ENCODE measurements at places on chromosomes 11 and 22.

DNA sequence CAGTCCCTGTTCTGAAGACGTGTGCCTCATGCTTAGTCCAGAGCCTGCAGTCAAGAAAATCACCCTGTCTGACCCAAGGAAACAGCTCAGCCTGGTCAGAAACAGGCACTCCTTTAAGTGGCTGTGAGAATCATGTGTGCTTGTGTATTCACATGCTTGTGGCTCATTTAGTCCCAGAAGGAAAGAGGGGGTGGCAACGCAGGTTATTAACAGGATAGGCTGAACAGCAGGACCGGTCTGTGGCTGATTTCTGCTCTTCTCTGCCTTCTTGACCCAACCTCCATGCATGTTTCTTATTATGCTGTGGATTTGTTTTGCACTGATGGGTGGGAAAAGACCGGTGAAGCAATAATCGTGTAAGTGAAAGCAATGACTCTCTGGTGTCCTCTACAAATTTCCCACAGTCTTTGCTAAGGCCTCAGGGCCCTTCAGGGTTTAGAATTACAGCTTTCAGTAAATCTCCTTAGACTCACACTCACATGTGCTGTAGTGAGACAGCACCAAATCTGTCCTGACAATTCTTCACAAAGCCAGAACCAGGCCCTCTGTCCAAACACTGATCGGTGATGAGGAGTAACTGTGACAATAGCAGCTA, 288.1 kb downstream of the ETS1 start:
- peak; percentile 59 for DNase-seq

DNA sequence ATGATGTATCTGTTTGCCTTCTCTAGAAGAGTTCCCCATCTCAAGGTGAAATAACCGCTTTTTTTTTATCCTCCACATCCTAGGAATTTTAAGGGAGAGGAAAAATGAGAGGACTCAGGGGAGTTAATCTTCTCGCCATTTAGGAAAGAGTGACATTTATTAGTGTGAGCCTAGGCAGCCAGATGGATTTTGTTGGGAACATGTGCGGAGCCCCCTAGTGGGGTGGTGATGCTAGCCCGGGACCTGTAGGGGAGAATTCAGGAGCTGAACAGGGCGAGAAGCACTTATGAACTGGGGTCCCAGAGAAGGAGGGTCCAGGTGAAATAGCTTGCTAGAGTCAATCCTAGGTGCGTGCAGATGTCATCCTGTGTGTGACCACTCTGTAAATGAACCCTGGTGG, 10.7 kb downstream of the IL17RA start:
- DNase-seq, result no peak

DNA sequence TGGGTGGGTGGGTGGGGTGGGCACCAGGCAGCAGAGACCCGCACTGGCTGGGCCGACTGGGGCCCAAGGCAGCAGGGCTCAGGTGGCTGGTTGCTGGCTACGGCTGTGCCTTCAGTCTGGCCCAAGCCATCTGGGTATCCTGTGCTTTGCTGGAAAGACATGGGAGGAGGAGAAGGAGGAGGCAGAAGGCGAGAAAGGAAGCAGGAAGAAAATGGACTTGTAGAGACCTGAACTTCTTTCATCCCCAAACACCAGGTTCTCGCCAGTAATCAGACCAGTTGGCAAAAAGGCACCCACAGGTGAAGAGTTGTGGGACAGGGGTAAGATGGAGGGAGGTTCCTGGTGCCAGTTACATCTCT, 78.8 kb downstream of the IGLL1 start:
- no peak for DNase-seq

DNA sequence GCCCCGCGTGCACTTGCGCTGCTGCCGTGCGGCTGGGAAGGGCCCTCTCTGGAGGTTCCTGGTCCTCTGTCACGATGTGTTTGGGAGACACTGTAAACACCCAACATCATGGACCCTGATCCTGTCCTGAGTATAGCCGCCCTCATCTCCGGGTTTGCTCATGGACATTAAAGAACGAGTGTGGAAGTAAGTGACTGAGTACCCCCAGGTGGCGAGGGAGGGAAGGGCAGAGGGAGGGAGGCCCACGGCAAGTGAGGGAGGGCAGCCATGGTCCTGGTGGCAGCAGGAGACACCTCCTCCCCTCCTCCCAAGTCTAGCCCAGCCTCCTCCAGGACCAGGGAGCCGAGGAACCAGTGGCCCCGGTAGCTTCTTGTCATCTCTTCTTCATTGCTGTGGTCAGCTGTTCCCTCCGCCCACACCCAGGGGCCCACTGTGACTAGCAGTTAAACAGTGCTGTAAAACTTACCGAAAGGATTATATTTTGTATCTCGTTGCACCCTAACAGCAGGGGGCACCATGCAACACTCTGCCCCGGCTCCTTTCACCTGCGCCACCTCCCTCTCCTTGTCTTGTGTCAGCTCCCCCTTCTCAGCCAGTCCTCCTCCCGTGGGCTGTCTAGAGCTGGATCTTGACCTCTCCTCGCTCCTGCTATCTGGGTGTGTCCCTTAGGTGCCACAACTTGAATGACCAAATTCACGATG, 566.5 kb upstream of the B3GAT1 start:
- DNase-seq, result no peak

GRCh38 chr22:42931421-42932196, 74.5 kb upstream of the ARFGAP3 start:
- peak; percentile 60 for DNase-seq

- no peak for DNase-seq
These were observed 62.6 kb upstream of the PRSS23 start for GRCh38 chr11:86737737-86738136.

GRCh38 chr22:19995611-19996339, 20.8 kb downstream of the ARVCF start:
- DNase-seq, result no peak

DNA sequence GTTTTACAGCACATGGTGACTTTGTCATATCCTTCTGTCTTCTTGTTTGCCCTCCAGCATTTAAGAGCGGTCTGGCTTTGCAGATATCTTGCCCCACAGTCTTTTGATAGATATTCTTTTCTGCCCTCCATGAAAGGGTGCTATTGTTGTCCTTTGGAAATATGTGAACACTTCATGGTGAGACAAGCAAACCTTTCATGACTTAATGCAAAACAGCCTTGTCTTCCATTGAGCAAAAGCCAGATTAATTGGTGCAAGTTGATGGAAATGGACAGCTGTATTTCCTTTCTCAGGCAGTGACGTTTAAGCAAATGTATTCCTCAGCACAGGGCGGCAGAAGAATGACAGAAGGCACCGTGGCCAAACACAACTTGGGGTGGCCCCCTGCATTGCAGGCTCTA, 4.4 kb downstream of the DCPS start:
- no peak for DNase-seq

GRCh38 chr11:41879214-41879613, 419.8 kb upstream of the LRRC4C start:
- peak; percentile 74 for DNase-seq

DNA sequence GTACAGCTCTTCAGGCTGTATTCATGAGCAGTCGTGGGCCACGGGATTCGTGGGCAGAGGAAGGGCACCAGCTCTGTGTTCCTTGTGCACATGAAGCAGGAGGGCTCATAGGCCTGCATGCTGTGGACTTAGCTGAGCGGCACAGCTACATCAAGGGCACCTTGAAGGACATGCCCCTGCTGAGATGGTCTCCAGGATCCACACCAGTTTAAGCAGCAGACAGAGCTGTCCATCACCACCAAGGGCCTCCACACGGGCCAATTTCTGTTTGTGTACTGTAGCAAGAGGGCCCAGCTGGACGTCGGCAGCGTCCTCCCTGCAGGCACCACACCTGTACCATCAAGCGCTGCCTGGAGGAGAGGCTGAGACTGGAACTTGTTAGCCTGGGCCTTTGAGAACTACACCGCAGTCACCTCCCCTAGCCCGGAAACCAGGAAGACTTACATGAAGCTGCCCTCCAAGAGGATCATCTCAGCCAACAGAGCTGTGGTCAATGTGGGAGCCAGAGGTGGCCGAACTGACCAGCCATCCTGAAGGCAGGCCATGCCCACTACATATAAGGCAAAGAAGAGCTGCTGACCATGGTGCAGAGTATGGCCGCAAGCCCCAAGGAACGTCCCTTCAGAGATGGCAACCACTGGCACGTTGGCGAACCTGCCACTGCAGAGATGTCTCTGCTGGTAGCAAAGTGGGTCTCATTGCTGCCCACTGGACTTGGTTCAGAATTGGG, 32.7 kb upstream of the GNB1L start:
- DNase-seq, result no peak

- no peak for DNase-seq
These were observed 9.9 kb downstream of the GVQW3 start for GRCh38 chr11:76391021-76391420.

DNA sequence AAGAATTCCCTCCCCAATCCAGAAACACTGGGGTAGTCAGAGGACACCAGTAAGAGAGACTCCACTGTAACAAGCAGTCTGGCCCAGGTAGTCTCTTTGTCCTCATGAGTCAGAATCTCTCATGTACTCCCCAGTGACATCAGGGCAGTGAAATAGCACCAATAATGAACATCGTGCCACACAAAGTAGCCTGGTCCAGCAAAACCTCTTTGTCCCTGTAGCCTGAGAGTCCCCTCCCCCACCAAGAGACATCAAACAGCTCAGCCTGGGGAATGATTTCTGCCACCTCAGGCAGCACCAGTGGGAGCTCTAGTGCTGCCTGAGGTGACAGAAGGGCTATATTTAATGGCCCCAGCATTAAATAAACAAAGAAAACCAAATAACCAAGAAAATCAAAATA, 88.1 kb downstream of the SBF2 start:
- DNase-seq, result no peak

- no peak for DNase-seq
These were observed 1469.0 kb downstream of the LRRC4C start for GRCh38 chr11:39990421-39990831.

GRCh38 chr11:128908391-128909246, 17.5 kb downstream of the KCNJ5 start:
- DNase-seq, result peak; percentile 25

GRCh38 chr22:36220451-36220921, 18.8 kb downstream of the APOL2 start:
- DNase-seq, result no peak

DNA sequence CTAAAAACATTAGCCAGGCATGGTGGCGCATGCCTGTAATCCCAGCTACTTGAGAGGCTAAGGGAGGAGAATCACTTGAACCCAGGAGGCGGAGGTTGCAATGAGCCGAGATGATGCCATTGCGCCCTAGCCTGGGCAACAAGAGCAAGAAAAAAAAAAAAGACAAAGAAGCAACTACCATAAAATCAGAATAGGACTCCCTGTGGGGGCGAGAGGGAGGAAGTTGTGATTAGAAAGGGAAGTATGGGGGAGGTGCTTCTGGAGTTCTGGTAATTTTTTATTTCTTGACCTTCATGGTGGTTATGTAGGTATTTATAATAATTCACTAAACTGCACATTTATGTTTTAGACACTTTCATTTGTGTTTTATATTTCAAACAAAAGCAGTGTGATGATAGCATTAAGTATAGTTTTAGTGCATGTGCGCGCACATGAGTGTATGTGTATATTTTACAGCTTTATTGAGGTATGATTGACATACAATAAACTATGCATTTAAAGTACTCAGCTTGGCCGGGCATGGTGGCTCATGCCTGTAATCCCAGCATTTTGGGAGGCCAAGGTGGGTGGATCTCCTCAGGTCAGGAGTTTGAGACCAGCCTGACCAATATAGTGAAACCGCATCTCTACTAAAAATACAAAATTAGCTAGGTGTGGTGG, 43.5 kb downstream of the SIK2 start:
- DNase-seq, result no peak

- DNase-seq, result no peak
These were observed 1.7 kb upstream of the RNASEH2C start for GRCh38 chr11:65722261-65722660.

DNA sequence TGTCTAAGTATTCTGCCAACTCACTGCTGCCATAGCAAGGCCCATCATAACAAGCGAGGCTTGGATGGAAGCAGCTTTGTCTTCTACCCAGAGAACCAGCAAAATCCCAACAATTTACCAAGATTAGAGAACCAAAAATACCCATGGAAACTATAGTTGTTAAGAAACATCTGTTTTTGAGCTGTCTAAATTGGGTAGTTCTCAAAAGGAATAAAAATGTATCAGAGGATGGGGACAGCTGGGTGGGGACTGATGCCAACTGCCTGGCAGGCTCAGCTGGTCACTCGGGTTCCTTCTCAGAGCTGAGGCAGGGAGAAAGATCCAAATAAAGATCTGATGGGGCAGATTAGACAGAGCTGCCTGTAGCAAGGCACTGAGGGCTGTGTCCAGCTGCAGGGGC, 85.9 kb upstream of the GRK3 start:
- DNase-seq, result no peak

GRCh38 chr22:36641902-36642640, 61.5 kb downstream of the CACNG2 start:
- no peak for DNase-seq

- no peak for DNase-seq
These were observed 7.6 kb downstream of the TP53I11 start for GRCh38 chr11:44943118-44943517.

- DNase-seq, result no peak
These were observed 29.8 kb downstream of the SREBF2 start for GRCh38 chr22:41862530-41863266.

GRCh38 chr11:16897470-16898061, 116.6 kb downstream of the PLEKHA7 start:
- DNase-seq, result no peak

DNA sequence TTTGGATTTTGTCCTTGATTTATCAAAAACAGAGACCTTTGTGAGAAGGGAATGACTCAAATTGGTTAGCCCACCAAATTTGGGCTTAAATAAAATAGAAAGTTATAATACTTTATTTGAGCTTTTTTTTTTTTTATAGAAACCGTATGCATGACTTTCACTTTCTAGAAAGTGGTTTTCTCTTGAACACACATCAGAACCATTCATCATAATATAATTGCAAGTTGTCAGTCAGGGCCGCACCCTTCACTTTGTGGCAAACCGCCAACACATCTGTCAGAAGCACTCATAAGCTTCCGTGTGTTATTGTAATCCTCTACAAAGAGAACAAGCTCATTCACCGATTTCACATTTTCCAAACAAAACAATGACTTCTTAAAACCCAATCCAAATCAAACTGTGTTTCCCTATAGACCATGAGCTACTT, 76.1 kb downstream of the SOX6 start:
- DNase-seq, result no peak

GRCh38 chr11:69335007-69335780, 41.2 kb downstream of the MYEOV start:
- no peak for DNase-seq

GRCh38 chr11:74084796-74085541, 76.1 kb upstream of the UCP3 start:
- no peak for DNase-seq

GRCh38 chr11:107695446-107695845, 16.4 kb downstream of the SLN start:
- DNase-seq, result no peak

DNA sequence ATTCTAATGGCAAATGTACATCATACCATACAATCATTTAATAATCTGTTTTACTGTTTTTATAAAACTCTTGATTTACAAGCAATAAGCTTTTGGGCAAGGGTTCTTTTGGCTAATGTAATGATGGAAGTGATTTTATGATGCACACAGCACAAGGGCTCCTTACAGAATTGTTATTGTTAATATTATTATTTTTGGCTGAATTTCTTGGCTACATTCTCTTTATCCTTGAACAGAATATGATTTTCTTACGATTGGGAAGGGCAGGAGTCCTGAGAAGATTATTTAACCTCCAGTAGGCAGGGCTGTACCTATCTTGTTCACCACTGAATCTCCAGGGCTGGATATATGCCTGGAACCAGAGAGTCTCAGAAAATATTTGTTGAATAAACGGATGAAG, 70.4 kb upstream of the ARHGAP20 start:
- DNase-seq, result no peak

GRCh38 chr11:132131961-132132360, 761.5 kb downstream of the NTM start:
- no peak for DNase-seq

Data from fibroblast of skin of left quadriceps (primary cell).